Activated T-cell treated with anti-CD3 and anti-CD28 coated beads, Interleukin-2, amount 50 U/mL, for 48 hours (primary cell): ENCODE measurements at places on chromosomes 1 and 21.

DNA sequence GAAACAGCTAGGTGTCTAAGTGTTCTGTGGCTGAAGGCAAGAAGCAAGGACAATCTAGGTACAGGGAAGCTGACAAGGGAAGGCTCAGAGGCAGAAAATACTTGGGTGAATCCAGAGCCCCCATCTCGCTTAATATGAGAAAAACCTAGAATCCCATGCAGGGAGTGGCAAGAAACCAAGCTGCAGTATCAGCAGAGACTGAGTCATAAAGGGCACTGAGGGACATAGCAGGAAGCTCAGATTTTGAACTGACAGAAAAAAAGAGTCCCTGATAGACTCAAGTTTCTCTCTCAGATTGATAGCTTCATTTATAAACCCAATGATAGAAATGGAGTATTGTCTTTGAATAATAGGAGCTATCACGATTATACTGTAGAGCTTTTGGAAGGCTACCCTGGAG lies 77.3 kb upstream of the KCNJ15 start:
- DNase-seq = no peak

DNA sequence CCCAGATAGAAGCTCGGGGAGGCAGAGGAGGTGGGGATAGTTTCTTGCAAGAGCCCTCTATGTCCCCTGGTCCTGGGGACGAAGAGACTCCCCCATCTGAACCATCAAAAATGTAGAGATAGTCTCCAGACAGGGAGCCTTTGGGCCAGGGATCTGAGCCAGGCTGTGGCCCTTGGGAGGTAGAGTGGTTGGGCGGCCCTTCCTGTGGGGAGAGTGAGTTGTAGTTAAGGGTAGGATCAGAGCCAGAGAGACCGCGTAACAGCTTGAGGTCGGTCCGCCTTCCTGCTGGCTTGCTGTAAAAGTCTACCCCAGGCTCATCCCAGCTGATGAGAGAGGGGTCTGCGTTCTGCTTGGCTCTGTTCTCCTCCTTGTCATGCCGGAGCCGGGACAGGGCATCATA lies 25.3 kb downstream of the PIK3C2B start:
- no peak for DNase-seq

GRCh38 chr1:178119628-178120027 lies 25.7 kb downstream of the RASAL2 start:
- DNase-seq = no peak

- DNase-seq = peak; percentile 46
Measured at GRCh38 chr21:44407493-44407892, 47.8 kb upstream of the LRRC3 start.

- no peak for DNase-seq
Measured at GRCh38 chr1:10541286-10541685, 66.5 kb downstream of the PEX14 start.

DNA sequence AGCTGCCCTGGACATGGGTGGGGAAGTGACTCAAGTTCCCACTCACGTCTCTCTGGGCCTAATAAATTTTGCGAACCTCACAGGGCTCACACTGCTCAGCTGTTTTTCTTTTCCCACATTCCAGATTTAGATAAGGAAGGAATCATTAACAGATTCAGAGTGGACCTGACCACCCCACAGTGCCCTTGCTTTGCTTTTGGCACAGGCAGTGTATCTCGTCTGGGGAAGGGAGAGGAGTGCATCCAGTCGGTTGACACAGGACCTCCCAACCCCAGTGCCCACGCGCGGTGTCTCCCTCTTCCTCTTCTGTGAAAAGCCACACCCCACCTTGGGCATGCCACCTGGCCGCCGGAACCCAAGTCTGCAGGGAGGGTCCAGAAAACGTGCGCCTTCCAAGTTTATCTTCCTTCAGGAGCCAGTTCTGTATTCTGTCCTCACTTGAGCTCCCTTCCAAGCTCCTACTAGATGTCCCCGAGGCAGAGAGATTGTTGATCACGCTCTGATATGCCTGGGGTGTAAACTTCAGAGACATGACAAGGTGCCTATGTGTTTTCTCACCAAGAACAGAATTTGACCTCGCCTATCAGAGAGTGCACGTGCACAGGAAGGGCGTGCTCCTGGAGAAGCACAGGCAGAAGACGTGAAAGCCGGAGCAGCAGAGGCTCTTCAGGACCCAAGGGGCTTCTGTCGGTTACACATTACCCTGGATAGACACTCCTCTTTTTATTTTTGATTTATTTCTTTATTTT lies 9.5 kb upstream of the SLC2A5 start:
- DNase-seq = no peak

DNA sequence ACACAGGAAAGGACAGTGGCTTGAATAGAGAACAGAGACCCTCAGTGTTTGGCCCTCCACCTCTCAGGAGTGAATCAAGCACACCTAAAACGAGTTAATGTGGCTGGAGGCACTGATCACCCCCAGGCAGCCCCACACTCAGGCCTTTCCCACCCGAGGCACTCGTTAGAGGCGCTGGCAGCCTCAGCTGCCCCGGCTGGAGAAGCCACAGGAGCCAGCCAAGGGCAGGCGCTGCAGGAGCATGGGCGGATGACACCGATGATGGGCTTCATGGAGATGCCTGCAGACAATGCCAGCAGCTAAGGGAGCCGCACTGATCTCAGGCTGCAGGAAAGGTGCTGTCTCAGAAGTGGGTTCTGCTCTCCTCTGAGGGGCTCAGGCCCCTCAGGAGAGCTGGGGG lies 24.1 kb upstream of the ABCG1 start:
- DNase-seq = no peak

DNA sequence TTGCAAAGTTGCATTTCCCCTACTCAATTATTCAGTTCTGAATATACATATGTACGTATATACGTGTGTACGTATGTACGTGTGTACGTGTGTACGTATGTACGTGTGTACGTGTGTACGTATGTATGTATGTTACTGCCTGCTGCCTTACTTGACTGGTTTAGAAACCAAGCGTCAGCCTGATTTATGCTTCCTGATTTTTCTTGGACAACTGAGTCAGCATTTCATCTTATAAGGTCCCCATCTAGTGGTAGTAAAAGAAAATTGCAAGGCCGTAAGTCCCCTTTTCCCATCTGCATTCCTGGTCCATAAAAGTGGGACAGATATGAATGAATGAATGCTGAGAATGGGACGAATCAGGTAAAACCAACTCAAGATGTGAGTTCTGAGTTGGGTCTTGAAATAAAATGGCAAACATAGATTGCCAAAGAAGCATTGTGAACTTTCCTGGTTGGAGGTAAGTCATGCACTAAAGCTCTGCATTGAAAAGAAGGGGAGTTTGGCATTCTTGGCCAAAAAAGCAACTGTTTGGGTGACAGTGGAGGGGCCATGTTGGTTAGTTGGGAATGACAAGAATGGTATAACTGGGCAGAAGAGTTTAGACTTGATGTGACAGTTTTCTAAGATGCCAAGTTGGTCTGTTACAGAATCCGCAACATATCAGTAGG lies 76.4 kb upstream of the DNAH14 start:
- no peak for DNase-seq
